ENCODE measurements at places on chromosomes 1 and 21.

- DNase-seq, result no peak
Observed at GRCh38 chr1:1074631-1075147, 583 bp upstream of the RNF223 start.

DNA sequence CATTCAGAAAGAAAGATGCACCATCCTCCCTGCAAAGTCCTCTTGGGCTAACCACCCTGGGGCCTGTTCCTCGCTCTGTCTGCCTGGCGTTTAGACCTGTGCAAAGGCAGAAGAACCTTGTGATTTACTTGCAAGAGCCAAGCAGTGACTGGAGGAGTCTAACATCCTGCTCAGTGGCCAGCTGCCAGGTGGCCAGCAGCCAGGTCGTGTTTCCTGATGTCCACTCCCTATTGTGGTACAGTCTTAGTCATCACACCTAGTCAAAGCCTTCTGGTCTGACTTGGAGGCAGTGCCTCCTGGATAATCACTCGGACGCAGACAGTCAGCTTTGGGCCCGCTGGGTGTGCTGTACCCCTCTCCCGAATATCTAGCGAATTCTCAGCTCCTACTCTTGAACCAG, 118.1 kb downstream of the PGBD5 start:
- no peak for DNase-seq

- no peak for DNase-seq
Observed at GRCh38 chr1:172270605-172271004, 149.9 kb upstream of the C1orf105 start.

- no peak for DNase-seq
Observed at GRCh38 chr1:156842618-156843300, 16.2 kb downstream of the INSRR start.

- DNase-seq, result peak; percentile 93
Observed at GRCh38 chr1:156805766-156806511, 10.7 kb downstream of the SH2D2A start.

DNA sequence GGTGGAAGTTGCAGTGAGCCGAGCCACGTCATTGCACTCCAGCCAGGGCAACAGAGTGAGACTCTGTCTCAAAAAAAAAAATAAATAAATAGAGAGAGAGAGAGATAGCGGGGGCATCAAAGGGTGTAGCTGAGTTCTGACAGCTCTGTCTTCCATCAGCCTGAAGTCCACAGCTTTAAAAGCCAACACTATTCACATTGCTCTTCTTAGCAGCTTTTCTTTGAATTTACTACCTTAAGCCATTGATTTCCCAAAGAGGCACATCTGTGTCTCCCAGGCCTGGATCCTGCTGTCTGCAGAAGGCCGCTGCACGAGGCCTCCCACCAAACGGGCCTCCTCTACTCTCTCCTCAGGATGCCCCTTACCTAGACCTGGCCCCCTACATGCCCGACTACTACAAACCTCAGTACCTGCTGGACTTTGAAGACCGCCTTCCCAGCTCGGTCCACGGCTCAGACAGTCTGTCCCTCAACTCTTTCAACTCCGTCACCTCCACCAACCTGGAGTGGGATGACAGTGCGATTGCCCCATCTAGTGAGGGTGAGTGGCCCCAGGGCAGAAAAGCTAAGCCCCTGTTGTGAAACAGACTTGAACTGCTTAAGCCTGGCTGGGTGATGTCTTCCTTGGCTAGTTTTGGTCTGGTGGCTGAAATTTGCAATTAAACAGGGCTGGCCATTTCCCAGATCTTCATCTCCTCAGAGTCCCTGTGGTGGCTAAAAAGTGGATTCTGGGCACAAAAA, 16.5 kb upstream of the SLC25A34 start:
- DNase-seq, result no peak

- no peak for DNase-seq
Observed at GRCh38 chr1:169024800-169025271, 81.7 kb upstream of the ATP1B1 start.

GRCh38 chr1:209262631-209263030, 320.9 kb upstream of the CAMK1G start:
- no peak for DNase-seq

DNA sequence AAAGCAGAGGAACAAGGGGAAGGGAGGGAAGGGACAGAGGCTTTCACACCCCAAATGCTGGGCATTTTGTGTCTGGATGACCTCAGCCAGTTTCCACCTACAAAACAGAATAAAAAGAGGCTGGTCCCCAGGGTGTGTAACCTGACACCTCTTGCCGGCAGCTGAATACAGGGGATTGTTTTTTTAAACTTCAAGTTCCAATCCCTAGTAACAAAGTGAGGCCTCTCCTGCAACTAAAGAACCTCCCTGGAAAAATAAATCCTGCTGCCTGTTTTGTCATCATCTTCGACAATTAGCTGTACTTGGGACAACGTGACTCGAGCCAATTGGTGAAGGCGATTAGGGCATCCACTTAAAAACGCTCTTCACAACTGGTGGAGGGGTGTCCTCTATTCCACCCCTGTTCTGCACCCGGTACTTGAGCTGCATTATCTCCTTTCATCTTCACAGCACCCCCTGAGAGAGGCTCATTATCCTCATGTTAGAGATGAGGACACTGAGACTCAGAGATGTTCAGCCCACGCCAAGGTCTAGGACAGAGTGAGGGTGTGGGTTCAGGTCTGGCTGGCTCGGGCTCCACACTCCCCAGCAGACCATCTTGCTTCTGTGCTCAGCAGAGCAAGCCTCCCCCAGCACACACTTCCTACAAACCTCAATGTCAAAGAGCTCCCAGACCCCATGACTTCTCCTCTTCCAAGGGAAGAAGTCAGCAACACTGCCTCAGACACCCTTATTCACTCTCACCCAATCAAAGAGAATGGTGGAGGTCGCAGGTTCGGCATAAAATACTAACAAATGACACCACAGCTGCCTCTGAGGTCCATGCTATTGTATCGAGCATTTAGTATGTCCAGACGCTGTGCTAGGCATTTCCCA, 15.2 kb downstream of the ITPKB start:
- DNase-seq, result no peak

DNA sequence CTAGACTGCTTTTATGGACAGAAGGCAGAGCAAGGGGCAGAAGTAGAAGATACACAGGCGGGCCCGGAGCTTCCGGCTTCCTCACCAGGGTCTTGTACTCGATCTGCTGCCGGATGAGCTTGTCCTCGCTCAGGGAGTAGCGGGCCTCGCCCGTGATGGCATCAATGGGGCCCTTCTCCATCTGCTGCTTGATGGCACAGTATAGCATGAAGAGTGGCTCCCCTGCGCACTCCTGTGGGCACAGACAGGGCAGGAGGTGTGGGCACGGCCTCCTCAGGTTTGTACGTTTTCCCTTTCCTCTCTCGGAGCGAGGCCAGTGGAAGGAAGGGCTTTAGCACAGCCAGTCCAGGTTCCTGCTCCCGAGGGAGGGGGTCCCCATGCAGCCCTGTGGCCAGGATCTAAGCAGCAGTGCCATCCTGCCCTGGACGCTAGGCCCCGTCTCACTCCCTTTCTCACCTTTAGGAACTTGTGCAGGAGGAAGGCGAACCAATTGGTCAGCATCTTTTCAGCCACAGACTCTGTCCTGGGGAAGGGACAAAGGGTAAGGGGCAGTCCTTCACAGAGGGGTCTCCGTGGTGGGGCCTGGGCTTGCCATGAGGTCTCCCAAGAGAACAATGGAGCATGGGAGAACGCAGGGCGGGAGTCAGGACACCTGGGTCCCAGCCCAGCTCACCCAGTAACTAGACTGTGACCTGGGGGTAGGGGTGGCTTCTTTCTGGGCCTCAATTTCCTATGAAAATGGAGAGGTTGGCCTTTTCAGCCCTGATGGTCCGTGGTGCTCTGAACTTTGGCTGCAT, 128.8 kb upstream of the CD34 start:
- DNase-seq, result no peak

- no peak for DNase-seq
Observed at GRCh38 chr1:216095400-216095799, 327.8 kb downstream of the USH2A start.

Measured in vagina (tissue), 2 donors.